Stimulated activated CD8-positive, alpha-beta memory T cell treated with anti-CD3 and anti-CD28 coated beads, Interleukin-4, amount 100 ng/mL, for 1 hour (primary cell): ENCODE measurements at places on chromosomes 3 and 15.

- DNase-seq, result no peak
Measured at GRCh38 chr3:124282751-124283651, 291.1 kb upstream of the ROPN1 start.

- DNase-seq, result no peak
Measured at GRCh38 chr3:30044515-30044914, 561.9 kb upstream of the TGFBR2 start.

DNA sequence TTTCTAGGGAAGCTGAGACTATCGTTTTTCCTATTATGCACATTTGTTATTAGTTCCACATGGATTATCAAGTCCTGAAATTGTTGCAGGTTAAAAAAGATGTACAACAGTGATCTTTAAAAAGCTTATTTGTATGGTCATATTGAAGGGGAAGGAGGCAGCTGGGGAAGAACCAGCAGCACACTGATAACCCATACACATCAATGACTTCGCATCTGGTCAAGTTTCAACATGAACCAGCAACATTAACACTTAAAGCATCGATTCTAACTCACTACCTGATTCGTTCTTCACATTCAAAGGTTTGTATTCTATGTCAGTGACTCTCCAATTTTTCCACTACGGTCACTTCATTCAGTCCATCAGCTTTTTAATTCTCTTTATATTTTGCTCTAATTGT is 56.4 kb downstream of the NCEH1 start:
- no peak for DNase-seq

GRCh38 chr3:65322910-65323309 is 635.1 kb upstream of the ADAMTS9 start:
- DNase-seq, result no peak

GRCh38 chr3:127448671-127449070 is 141.9 kb downstream of the TPRA1 start:
- no peak for DNase-seq

GRCh38 chr3:125959317-125960065 is 9.5 kb upstream of the ROPN1B start:
- no peak for DNase-seq

GRCh38 chr3:7754653-7755441 is 746.8 kb upstream of the LMCD1 start:
- no peak for DNase-seq

DNA sequence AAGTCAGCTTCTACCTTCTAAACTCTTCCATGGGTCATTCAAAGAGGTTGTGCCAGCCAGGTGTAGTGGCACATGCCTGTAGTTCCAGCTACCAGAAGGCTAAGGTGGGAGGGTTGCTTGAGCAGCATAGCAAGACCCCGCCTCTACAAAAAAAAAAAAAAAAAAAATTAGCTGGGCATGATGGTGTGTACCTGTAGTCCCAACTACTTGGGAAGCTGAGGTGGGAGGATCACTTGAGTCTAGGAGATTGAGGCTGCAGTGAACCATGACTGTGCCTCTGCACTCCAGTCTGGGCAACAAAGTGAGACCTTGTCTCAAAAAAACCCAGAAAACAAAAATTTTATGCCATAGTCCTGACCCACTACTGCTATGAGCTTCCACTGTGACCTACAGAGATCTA is 126.8 kb downstream of the MDFIC2 start:
- DNase-seq, result no peak

DNA sequence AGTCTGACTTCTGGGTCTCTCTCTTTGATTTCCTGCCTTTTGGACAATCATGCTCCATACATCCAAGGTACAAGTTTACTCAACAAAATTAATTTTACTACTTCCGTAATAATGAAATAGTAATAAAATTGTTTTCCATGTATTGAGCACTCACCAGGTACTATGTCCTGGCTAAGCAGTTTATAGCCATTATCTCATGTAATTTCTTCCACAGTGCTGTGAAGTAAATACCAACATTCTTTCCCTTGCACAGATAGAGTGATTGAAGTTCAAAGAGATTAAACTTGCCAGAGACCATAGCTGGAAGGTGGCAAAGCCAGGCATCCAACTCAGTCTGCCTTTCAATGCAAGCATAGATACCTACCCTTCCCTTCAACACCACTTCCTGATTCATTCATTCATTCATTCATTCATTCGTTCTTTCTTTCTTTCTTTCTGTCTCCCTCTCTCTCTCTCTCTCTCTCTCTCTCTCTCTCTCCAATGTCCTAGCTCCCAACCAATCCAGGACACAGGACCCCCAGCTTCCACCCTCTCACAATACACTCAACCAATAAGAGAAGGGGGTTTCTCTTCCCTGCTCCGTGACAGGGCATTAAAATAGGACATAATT is 12.4 kb downstream of the THRB start:
- no peak for DNase-seq

GRCh38 chr3:136840252-136840651 is 21.3 kb downstream of the SLC35G2 start:
- DNase-seq, result no peak

DNA sequence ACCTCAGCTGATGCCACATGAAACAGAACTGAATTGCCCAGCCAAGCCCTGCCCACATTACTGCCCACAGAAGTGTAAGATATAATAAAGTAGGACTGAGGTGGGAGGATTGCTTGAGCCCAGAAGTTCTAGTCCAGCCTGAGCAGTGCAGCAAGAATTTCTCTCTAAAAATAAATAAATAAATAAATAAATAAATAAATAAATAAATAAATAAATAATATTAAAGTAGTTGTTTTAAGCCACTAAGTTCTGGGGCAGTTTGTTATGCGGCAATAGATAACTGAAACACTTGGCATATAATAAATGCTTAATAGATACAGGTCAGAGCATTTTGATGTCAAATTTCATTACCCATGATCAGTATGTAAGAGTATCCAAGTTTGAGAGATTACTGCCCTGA is 249.4 kb upstream of the LRRFIP2 start:
- no peak for DNase-seq

DNA sequence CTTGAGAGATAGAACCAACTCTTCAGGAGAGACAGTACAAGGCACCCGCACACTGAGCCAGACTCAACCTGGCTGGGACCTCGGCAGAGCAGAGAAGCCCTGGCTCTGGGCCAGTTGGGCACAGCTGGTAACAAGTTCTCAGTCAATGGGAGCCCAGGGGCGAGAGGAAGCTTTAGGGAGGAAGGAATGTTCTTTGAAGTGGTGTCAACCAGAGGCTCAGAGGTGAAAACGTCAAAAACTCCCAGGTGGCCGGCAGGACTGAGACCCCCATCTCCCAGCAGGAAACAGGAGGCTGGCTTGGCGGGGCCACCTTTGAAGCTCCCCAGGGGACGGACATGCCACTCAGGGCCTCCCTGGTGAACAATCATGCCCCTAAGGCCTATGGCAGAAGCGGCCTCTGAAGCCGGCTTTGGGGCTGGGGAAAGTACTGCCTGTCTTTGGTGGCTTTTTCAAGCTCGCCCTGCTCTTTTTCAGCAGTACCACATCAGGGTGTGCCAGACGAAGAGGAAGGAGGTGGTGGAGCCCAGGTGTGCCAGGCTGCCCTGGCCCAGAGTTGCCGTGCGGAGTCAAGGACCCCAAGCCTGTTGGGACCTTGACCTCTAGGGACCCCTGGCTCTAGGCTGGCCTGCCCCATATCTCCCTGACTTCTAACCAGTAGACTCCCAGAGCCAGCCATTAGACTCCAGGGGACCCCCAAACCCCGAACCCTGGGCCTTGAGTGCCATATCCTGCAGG is 16.7 kb upstream of the TBC1D21 start:
- DNase-seq, result no peak

- no peak for DNase-seq
Measured at GRCh38 chr3:115823083-115823482, 199.8 kb downstream of the GAP43 start.

DNA sequence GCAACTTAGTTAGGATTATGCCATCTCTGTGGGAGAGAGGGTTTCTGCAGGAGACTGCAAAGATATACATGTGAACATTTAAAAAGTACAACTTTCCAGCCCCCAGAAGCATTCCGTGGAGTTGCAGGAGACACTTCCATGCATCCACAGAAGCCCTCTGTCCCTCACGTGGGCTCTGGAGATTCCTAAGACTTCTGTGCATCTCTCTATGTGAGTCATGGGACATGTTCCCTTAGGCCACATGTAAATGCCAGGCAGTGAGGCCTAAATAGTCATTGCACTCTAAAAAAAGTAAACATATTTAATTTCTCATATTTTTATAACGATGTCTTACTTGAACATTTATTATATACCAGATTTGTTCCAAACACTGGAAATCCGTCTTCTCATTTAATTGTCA is 126.5 kb upstream of the ROPN1 start:
- DNase-seq, result no peak

DNA sequence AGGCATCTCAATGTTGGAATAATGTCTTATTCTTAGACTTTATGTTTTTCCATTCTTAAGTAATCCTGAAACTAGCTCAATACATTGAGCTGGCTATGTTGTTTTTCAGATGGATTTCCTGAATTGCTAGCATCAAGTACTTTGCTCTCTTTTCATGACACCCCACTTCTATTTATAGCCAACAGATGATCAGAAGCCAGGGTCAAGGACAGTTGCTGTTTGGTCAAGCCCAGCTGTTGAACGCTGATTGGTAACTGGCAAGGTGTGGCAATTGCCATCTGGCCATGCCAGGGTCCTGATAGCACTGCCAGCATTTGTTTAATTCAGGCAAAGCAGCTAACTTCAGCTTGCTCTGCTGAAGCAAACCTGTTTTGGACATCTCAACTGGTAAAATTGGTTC is 46.2 kb upstream of the PLCL2 start:
- no peak for DNase-seq

- DNase-seq, result no peak
Measured at GRCh38 chr15:88142121-88142520, 114.4 kb downstream of the NTRK3 start.

- DNase-seq, result no peak
Measured at GRCh38 chr15:55484917-55485672, 22.9 kb downstream of the DNAAF4 start.

DNA sequence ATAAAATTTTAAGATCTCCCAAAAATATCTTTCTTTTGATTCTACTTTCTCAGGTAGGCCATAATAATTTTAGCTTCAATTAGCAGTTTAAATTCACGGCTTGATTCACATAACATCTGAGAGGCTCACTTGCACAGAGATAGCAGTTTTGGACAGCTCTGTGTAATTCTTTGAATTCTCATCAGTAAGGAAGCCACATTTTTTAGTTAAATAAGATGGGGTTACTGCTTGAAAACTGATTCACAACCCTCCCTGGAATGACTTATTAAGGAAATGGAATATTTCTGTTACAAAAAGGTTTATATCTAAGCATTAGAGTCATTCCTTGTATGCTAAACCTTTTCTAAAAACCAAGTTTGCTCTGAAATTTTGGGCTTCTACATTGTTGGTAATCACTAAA is 212.7 kb downstream of the ALCAM start:
- no peak for DNase-seq

GRCh38 chr15:37933666-37934065 is 774 bp upstream of the TMCO5A start:
- no peak for DNase-seq

DNA sequence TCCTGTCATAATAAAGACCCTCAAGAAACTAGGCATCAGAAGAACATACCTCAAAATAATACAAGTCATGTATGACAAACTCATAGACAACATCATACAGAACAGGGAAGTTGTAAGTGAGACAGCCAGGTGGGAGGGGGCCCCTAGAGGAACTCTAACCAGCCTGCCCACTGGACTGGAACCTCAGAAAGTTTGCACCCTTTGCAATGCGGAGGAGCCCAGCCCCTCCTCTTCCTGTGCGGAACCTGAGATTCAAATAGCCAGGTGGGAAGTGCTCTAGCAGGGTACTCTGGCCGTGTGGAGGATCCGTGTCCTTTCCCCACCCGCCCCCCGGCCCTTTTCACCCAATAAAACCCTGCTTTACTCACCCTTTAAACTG is 387.0 kb upstream of the CBLB start:
- DNase-seq, result no peak

DNA sequence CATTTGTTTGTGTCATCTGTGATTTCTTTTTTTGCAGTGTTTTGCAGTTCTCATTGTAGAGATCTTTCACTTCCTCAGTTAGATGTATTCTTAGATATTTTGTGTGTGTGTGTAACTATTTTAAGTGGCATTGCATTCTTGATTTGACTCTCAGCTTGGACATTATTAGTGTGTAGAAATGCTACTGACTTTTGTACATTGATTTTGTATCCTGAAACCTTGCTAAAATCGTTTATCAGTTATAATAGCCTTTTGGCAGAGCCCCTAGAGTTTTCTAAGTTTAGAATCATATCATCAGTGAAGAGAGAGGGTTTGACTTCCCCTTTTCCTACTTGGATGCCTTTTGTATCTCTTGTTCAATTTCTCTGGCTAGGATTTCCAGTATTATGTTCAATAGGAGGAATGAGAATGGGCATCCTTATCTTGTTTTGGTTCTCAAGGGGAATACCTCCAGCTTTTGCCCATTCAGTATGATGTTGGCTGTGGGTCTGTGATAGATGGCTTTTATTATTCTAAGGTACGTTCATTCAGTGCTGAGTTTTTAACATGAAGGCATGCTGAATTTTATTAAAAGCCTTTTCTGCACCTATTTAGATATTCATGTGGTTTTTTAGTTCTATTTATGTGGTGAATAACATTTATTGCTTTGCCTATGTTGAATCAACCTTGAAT is 211.7 kb downstream of the MBNL1 start:
- DNase-seq, result no peak

- DNase-seq, result no peak
Measured at GRCh38 chr3:25723802-25724201, 59.1 kb upstream of the TOP2B start.

DNA sequence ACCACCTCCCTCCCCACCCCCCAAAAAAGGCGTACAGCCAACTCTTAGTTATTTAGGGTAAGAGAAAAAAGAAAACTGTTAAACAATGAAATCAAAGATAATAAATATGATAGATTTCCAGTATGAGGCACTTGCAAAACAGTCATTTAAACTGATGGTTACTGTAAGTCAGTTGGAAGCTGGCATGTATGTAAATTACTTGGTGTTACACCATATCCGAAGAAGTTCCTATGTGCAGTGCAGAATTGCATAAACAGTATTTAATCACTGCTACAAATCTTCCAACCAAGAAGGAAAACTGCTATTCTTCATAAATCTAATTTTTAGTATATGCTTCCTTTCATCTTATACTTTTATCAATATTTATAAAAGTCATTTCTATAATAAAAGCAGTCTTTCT is 62.0 kb downstream of the LEO1 start:
- no peak for DNase-seq

- DNase-seq, result no peak
Measured at GRCh38 chr15:65303687-65304380, 643 bp upstream of the RNU5B-1 start.

DNA sequence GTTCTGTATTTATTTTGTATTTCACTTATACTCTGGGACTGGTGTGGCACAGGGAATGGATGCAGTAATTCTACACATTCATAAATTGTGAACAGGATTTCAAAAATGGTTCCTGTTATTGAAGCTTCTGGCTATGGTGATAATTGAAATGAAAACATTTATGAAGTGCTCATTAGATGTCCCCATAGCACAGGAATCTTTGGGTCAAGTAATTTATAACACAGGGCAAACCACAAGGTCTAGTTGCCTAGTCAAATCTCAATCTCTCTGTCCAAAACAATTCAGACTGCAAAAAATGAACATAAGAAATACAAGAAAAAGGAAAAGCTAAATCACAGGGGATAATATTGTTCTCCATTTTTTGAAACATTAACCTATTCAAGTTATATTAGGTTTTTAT is 117.5 kb upstream of the PTPRG start:
- no peak for DNase-seq
